Left renal pelvis (tissue), 4 donors: ENCODE measurements at places on chromosomes 7 and 10. TPM values are rescaled to one million over a fixed set of nuclear protein-coding genes. Genes with fewer than 3 reads are reported as not detected.

Gene ACSL5
- polyA plus RNA-seq = 5.9 TPM

DNA sequence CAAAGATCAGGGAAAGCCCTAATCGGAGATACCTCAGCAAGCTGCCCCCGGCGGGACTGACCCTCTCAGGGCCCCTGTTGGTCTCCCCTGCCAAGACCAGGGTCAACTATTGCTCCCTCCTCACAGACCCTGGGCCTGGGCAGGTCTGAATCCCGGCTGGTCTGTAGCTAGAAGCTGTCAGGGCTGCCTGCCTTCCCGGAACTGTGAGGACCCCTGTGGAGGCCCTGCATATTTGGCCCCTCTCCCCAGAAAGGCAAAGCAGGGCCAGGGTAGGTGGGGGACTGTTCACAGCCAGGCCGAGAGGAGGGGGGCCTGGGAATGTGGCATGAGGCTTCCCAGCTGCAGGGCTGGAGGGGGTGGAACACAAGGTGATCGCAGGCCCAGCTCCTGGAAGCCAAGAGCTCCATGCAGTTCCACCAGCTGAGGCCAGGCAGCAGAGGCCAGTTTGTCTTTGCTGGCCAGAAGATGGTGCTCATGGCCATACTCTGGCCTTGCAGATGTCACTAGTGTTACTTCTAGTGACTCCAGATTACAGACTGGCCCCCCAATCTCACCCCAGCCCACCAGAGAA lies 24.1 kb downstream of the TBATA start:
- no peak for DNase-seq

DNA sequence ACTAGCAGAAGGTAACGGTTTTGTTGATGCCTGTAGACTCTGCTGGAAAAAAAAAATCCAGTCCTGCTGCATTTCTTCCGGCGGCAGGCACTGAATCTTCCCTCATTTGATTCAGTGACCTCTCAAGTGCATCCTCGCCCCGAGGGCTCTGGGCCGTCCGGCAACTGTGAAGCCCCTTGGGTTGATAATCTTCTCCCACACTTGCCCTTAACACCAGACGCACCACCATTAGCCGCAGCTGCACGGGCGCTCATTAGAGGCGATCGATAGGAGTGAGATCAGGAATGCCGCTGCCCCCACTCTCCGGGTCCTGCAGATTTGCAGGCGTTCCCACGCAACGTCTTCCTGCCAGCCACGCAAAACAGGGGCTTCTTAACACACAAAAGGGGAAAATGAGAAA lies 200.0 kb upstream of the MKI67 start:
- no peak for DNase-seq

- no peak for DNase-seq
Measured at GRCh38 chr7:72430531-72430930, 18.4 kb upstream of the CALN1 start.
